ENCODE measurements at places on chromosomes 4 and X.

DNA sequence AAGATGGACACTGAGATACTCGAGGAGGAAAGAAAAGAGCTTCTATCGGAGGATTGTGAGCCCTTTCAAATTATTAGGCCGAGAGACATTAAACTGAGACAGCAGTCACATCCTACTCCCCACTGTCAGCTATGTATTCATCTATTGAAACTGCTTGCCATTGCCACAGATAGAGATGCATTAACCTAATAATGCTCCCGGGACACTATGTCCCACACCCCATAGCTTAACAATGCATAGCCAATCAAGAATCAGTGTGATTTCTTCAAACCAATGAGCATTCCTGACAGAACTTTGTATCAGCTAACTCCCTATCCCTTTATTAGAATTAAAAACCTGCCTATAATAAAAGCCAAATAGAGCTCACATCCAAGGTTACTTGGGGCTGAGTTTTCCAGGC, 118.1 kb upstream of the NEIL3 start:
- DNase-seq: no peak

GRCh38 chr4:26375551-26375950, 54.7 kb downstream of the RBPJ start:
- no peak for DNase-seq

GRCh38 chr4:10611673-10612072, 72.9 kb downstream of the CLNK start:
- no peak for DNase-seq

- DNase-seq: no peak
These were observed 27.2 kb downstream of the NOP14 start for GRCh38 chr4:2935762-2936743.

- no peak for DNase-seq
These were observed 487.7 kb upstream of the INTU start for GRCh38 chr4:127145006-127145540.

GRCh38 chr4:5918331-5918985, 25.6 kb upstream of the CRMP1 start:
- DNase-seq: no peak

- DNase-seq: no peak
These were observed 1567.9 kb downstream of the ARAP2 start for GRCh38 chr4:34676400-34676799.

DNA sequence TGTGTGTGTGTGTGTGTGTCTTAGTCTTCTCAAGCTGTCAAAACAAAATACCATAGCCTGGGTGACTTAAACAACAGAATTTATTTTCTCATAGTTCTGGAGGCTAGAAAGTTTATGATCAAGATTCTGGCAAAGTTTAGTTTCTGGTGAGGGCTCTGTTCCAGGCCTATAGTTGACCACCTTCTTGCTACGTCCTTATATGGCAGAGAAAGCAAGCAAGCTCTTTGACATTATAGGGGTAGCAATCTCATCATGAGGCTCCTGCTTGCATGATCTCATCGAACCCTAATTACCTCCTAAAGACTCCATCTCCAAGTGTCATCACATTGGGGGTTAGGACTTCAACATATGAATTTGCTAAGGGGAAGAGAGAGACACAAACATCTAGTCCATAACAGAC, 6.9 kb upstream of the AFP start:
- no peak for DNase-seq

DNA sequence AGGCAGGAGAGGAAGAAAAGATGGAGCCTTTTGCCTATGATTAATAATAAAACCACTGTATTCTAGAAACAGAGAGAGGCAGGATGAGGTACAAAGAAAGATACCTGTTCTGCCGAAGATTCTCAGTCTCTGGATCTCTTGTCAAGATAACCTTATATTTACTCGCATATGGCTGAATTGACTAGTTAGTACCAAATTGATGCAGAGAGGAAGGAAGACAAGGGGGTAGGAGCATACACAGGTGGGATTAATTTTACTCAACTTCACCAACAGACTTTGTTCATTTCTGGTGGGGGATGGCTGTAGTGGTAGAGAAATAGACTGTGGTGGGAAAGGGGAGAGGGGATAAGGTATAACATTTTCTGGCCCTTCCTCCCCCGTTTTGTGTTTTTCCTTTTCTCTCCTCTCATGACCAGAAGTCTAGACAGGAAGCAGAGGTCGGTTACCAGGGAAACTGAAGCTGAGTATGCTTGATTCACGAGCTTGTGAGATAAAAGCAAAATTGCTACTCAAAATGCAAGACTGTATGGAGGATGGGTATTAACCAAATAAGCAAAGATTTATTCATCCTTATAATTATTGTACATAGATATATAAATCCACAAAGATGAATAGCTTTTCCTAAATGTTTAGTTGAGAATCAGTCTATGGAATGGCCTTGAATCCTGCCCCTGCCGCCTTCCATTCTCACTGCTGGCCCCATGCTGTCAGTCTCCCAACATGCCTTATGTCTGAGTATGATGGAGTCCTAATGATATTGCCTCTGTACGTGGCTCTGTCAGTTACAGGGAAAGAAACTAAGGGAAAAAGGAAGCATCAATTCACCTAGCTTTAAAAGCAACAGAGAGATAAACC, 17.8 kb upstream of the PAGE2B start:
- no peak for DNase-seq

DNA sequence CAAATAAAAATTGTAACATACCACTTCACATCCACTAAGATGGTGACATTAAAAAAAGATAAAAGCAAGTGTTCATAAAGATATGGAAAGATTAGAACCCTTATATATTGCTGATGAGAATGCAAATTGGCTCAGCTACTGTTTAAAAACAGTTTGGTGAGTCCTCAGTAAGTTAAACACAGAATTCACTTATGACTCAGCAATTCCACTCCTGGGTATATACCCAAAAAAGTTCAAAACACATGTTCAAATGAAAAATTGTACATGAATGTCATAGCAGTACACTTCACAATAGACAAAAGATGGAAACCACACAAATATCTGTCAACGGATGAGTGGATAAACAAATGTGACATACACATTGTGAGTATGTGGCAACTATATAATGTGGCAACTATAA, 39.0 kb downstream of the GABRA3 start:
- DNase-seq: no peak

Measured in NT2/D1 (cell line).